ENCODE measurements at places on chromosomes 6 and 20.

DNA sequence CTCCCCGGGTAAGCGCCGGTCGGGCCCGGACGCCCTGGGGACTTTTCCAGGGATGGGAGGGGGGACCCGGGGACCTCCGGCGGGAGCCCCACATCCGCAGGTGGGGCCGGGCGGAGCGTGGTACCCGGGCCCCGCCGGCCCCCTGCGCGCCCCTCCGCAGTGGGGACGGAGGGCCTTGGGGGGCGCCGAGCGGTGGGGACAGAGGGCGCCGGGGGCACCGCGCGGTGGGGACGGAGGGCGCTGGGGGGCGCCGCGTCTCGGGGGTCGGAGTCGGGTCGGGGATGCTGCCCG lies 270 bp downstream of the PLEKHG1 start:
- no peak for DNase-seq

DNA sequence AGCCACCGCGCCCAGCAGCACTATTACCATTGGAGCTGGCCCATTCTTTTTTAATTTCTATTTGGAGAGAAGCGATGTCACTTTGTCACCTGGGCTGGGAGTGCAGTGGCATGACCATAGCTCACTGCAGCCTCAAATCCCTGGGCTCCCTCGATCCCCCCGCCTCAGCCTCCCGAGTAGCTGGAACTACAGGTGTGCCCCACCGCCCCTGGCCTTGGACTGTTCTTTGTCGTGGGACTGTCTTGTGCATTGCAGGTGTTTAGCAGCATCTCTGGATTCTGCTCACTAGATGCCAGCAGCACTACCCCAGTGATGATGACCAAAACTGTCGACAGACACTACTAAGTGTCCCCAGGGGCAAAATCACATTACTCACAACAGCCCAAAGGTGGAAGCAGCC lies 80.3 kb downstream of the PRND start:
- DNase-seq = no peak

DNA sequence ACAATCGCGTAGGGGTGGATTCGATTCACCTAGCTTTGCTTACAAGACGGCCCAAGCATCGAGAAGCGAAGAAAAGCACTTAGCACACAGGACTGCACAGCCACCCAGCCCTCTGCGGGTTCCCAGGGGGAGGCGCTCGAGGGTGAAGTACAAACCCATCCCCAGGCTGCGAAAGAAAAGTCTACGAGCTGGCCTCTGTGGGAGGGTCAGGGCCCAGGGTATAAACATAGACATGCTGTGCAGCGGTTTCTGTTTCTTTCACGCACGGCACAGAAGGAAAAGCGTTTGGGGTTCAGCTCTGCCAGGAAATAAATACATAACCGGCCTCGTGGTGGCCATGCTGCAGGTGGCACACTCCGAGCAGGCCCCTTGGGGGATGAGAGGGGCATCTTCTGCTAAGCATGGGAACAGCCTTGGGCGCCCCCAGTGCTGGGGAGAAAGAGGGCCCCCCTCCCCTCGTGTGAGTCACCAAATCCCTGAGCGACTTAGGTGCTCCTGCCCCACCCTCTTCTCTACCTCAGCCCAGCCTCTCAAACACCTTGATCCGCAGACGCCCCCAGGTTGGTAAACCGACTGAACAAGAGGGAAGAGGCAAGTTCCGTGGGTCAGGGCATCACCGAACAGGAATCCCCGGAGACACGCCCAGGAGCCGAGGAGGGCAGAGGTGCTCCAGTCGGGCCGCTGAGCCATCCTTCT lies 91.6 kb upstream of the RIPOR2 start:
- no peak for DNase-seq

GRCh38 chr6:85747093-85747492 lies 104.4 kb upstream of the SYNCRIP start:
- peak; percentile 50 for DNase-seq

- no peak for DNase-seq
Measured at GRCh38 chr20:62168061-62168460, 14.8 kb upstream of the MTG2 start.
